ENCODE measurements at places on chromosomes 6 and 20. TPM values are rescaled to one million over a fixed set of nuclear protein-coding genes. Genes with fewer than 3 reads are reported as not detected.

DNA sequence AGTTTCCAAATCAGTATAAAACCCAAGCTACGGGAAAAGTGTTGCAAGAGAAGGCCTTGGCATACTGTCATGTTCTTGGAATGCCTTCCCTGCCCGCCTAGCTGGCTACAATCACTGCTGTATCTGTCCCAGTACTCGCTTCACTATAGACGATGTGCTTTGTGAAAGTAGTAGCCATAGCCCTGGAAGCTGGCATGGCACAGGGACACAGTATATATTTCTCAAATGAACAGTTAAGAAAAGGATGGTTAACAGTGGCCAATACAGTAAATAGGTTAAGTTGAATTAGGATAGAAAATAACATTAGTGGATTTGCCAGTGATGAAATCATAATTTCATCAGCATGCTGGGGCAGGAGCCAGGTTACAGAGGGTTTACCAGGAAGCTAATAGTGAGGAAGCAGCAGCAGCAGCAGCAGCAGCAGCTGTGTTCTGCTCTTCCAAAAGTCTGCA, 499.3 kb downstream of the CDKAL1 start:
- DNase-seq = no peak

The TRERF1 gene
- total RNA-seq = 1.2 TPM

DNA sequence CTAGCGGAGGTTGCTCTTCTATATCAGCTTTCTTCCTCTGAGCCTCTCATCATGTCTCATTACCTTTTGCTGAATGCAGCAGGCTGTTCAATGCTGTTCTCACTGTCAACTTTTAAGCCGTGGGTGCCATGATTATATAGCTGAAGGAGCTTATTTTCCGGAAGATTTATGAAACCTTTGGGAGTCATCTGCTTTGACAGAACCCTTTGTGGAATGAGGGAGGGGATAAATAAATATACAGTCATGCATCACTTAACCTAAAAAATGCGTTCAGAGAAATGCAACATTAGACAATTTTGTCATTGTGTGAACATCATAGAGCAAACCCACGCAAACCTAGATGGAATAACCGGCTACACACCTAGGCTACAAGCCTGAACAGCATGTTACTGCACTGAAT, 102.2 kb upstream of the AKAP12 start:
- no peak for DNase-seq

DNA sequence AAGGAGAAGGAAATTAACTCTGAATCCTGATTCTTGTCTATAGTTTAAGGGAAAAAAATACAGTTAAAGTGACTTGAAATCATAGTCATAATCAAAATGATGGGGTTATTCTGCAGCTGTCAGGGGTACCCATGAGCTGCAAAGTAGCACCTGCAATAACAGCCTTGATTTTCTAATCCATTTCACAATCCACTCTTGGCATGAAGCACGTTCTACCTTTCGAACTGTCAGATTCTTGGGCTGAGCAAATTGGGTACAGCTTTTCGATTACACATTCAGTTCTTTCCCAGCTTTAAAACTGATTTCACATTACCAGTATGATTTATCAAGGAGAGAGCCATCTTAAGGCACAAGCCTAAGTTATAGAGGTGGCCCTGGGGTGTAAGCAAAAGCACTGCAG, 118.5 kb upstream of the DTNBP1 start:
- DNase-seq = no peak

GRCh38 chr20:33320006-33320405, 37.0 kb downstream of the BPIFB1 start:
- no peak for DNase-seq

GRCh38 chr20:54195483-54196472, 12.1 kb upstream of the PFDN4 start:
- DNase-seq = no peak

GRCh38 chr6:107618672-107619071, 128.8 kb downstream of the SOBP start:
- DNase-seq = no peak

- DNase-seq = no peak
Observed at GRCh38 chr20:56565511-56565910, 32.5 kb downstream of the FAM209B start.

DNA sequence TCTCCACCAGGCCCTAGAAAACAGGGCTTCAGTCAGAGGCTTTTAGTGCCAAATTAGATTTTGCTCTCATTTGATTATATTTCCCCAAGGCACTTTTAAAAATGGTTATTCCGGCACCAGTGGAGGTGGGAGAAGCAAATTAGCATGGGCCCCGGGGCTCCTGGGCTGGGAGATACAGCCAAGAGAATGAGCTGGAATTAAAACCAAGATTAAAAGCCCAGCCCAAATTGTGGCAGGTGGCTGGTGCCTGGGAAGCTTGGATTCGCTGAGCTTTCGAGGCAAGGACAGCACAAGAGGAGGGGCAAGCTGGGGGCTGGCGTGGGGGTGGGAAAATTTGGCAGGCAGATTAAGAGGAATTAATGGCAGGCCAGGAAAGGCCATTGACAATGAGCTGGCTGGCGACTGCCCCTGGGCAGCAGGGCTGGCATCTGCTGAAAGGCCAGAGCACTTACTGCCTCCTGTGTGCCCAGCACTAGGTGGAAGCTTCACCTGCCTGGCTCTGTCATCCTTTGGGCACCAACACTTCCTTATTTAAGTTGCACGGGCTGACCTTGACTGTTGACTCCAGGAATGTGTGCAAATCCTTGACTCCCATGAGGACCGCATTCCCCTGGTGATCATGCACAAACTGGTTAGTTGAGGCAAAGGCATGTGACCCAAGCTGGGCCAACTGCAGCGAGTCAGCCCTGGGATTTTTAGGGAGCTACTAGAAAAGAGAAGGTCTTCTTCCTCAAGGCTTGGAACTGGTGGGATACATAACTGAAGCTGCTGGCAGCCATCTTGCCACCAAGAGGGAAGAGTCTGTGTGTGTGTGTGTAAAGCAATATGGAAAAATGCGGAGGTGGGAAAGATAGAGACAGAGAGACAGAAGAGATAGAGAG, 76.1 kb downstream of the SULF2 start:
- no peak for DNase-seq

The C6orf163 gene
- total RNA-seq = 1.3 TPM

DNA sequence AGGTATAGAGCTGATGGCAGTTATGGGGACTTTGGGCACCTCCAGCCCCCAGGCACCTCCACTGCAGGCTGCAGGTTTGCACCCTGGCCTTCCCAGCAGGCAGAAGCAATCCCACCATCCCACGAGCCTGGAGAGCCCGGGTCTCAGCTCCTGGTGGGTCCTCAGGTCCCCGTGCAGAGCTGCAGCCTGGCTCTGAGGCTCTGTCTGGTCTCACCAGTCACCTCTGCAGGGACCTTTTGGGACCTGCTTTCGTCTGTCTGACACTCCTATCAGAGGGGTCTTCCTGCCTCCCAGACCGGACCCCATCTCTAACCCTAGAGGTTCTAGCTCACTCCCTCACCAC, 41.9 kb downstream of the FGD2 start:
- DNase-seq = no peak

All from right lobe of liver (tissue), 6 donors.